Left forelimb (tissue), 1 donor: ENCODE measurements at places on chromosomes 3 and 15.

DNA sequence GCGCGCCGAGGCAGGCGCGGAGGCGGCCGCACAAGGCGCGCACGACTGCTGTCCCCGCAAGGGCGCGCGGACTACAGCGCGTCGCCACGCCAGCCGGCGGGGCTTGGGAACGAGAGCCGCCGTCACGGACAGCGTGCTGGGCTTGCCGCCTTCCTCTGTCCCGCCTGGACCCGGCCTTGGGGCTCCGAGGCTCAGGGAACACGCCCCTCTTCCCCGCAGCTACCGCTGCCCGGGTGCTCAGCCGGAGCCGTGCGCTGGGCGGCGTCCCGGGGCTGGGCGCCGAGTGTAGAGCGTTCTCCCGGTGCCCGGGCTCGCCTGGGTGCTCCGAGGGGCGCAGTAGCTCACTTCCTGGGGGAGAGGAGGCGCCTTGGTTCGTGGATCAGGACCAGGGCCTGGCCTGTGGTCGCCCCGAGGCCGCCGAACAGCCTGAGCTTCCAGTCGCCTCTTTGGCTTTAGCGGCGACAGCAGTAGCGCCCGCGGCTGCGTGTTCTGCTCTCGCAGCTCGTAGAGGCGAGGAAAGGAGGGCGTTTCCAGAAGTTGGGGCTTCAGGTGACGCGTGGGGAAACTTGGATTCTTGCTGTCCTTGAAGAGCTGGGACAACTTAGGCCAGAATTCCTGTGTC is 226.7 kb upstream of the C2CD4B start:
- peak; percentile 81 for DNase-seq

GRCh38 chr3:126582311-126582710 is 23.6 kb upstream of the C3orf22 start:
- DNase-seq: no peak

- DNase-seq: no peak
These were observed 2.7 kb downstream of the LMAN1L start for GRCh38 chr15:74815121-74815934.

DNA sequence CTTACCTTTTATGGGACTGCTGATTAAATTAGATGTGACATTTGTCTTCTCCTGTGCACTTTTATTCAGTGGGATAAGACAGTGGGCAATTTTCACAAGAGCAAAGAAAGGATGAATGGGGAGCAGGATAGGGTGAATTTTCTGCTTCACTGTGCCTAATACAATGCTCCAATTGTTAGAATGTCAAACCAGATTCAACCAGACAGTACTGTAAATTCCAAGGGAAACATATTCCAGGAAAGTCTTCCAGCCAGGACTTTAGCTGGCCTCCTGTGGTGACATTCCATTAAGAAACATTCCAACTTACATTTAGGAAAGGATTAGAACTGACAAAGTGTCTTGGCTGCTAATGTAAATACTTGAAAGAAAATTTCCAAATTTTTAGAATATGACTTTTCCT is 100.1 kb upstream of the PROK2 start:
- DNase-seq: no peak

- DNase-seq: no peak
These were observed 73.3 kb downstream of the SETMAR start for GRCh38 chr3:4376499-4376898.

GRCh38 chr15:57302640-57303257 is 73.6 kb upstream of the CGNL1 start:
- peak; percentile 28 for DNase-seq

DNA sequence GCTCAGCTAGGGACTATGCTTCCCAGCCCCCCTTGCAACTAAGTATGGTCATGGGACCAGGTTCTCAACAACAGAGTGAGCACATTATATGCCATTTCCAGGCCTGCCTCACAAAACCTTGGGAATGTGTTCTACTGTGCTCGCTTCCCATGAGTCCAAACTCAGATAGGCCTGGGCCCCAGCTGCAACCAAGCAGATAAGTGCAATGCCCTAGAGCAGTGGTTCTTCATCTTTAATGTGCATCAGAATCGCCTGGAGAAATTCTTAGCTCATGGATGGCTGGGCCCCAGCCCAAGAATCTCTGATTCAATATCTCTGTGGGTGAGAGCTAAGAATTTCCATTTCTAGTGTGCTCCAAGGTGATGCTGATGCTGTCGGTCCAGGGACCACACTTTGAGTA is 27.5 kb upstream of the TBC1D21 start:
- DNase-seq: no peak

DNA sequence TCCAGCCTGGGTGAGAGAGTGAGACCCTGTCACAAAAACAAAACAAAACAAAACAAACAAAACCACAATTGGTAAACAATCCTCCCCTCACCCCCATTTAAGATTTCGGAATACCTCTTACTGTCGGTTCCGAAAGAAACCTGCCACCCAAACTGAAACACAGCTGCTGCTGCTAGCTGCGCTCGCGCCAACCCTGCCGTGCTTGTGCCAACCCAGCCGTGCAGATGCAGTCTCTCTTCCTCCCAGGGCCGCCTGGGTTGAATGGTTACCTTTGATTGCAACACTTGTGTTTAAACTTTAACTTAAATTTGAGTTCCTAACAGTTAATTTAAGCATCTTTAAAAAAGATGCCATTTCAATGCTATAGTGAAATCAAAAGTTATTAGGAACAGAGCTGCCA is 28.5 kb upstream of the SPTBN5 start:
- DNase-seq: no peak

DNA sequence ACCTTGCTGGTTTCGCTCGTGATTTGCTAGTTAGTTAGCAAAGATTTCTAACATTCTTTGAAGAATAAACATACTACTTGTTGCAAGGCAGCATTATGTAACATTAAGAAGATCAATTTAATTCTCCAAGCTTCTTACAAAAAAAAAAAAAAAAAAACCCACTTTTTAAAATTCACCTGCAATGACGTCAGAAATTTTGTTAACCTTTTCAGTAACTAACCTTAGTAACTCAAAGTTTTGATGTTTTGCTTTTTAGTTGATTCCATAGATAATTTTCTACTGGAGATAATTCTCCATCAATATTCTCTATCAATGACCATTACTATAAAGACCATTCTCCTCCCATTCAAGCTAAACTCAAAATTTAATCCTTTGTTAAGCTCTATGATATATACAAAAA is 491.8 kb upstream of the TBL1XR1 start:
- DNase-seq: no peak

- no peak for DNase-seq
These were observed 165.6 kb upstream of the CCDC54 start for GRCh38 chr3:107211608-107212007.

DNA sequence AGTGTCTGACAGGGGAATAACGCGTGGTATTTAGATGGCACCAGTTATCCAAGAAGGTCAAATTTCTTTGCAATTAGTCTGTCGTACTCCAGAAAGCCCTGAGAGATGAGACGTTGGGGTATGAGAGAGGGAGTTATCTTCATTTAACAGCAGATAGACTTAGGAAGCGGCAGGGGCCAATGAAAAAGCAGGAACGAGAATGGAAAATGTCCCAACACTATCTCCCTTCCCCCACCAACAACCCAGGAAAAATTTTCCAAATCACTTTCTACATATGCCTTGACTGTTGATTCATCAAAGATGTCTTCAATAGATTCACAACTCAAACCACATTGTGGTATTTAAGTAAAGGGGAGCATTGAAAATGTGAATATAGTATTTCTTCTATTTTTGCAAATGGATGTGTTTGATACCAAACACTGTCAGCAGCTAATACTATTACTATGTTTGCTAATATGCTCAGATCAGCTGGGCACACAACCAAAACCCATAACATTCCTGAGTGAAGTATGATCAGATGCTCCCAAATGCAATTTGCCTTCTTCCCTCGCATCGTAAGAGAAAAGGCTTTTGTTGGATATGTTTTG is 13.3 kb upstream of the GREM1 start:
- no peak for DNase-seq

DNA sequence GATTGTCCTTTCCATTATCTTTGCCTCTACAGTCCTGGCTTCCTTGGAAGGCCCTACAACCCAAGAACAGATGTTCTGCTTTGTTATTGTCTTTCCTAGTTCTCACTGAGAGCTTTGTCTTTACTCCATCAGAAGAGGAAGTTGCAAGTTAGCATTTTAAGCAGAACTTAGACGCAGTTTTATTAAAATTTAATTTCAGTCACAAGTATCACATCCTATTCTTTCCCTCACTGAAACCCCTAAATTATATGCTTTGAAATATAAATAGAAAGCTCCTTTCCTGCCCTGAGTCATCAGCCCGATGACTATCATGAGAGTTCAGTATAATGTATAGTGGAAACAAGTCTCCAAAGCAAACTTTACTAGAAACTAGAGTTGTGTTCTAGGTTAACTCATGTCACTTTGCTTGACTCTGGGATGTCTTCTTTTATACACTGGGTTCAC is 291.2 kb upstream of the RBMS3 start:
- no peak for DNase-seq

DNA sequence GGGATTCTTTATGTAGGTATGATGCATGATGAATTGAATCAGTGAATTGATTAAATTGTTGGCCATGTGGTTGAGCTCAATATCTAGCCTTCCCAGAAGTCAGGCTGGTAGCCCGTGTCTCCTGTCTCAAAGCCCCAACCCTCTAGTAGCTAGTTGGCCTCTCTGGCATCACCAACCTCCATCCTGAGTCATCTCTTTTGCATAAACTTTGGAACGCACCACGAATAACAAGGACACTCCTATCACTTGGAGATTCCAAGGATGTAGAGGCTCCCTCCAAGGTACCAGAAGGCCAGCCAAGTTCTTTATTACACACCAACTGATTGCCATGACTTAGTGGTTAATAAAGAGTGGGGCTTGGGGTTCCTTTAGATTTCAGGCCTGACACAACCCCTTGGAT is 148.4 kb downstream of the APBA2 start:
- DNase-seq: no peak

DNA sequence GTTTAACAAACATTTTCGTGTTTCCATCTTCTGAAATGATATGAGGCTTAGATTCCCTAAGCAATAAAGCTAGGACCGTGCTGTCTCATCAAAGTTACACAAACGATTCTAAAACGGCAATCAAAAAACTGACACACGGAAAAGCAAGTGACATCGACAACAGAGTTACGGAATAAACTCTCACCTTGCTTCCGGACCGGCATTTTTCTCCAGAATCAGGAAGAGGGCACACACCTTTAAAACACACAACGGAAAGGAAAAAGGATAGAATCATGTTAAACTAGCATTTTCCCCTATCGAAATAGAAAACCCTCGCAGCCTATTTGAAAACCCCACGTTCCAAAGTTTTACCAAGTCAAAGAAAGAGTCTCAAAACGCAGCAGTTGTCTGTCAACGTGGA is 1.4 kb downstream of the DLG1 start:
- no peak for DNase-seq

- no peak for DNase-seq
These were observed 200.4 kb upstream of the TBC1D5 start for GRCh38 chr3:17942856-17943255.

- no peak for DNase-seq
These were observed 476.2 kb upstream of the RASGRP1 start for GRCh38 chr15:39040861-39041260.

DNA sequence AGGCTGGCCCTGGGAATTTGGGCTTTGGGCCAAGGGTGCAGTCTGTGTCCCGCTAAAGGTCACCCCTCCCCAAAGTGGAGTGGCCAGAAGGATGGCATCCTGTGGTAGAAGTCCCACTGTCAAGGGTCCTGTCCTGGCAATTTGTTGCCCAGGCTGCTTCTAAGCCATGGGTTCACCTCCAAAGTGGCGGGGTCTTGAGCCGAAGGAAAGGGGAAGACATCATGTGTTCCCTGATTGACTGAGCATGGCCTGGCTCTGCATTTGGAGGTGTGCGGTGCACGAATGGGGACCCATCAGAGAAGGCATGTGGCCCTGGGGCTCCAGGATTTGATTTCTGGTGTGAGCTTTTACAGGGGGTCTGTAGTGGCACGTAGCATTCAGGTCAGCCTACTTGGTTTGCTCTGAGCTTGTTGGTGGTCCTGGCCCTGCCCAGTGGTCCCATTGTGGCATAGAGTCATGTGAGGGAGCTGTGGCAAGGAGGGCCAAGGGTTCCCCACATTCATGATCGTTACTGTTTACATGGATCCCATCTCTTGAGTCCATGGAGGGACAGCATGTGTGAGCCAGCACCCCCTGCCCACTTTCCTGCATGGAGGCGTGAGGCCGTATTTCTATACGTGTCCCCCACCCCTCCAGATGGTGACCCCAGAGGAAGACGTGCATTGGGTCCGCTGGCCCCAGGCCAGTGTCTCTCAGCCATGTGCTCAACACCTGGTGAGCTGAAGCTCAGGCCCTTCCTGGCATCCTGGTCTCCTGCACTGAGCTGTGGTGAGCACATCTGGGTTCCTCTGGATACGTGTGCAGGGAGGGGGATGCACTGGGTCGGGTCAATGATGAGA is 225.1 kb downstream of the SNRPN start:
- DNase-seq: peak; percentile 46

- DNase-seq: no peak
These were observed 1.9 kb upstream of the MEX3B start for GRCh38 chr15:82047453-82048400.

GRCh38 chr3:22199095-22199494 is 448.1 kb upstream of the ZNF385D start:
- no peak for DNase-seq

- DNase-seq: peak; percentile 90
These were observed 38.8 kb downstream of the TMEM40 start for GRCh38 chr3:12719984-12720898.

DNA sequence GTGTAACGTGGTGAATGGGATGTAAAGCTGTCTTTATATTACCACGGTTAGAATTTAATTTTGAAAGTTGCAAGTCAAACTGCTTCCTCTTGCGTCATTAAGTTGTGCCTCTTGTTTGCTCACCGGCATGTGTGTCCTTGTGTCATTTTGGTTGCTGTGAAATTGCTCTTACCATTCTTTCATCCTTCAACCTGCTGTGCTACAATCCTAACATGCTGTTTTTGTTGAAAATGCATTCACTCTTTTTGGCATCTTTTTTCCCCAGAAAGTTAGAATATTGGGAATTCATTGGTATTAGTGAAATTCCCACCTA is 164.7 kb downstream of the PGPEP1L start:
- no peak for DNase-seq

GRCh38 chr3:16399473-16399872 is 114.0 kb downstream of the RFTN1 start:
- DNase-seq: no peak

- DNase-seq: no peak
These were observed 938.4 kb downstream of the MCTP2 start for GRCh38 chr15:95169541-95170459.

- no peak for DNase-seq
These were observed 124.4 kb downstream of the SHOX2 start for GRCh38 chr3:157981819-157982218.

DNA sequence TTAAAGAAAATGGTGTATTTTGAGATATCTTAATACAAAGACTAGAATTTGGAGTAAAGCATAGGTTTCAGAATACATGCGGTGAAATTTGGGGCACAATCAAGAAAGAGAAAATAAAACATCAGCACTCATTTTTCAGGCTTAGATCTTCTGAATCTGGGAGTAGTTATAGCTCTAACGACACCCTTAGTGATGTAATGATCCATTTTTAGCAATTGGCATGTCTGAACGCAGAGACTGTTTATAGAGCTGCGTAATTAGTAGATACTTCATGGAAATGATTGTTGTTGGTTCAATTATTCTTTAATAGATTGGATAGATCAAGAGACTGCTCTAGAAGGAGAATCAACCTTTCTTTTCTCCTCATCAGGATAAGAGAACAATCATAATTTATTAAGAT is 47.5 kb upstream of the SNRK start:
- DNase-seq: no peak

- no peak for DNase-seq
These were observed 2.5 kb upstream of the ABHD5 start for GRCh38 chr3:43688245-43688650.
